ENCODE measurements at places on chromosomes 12 and 14. TPM values are rescaled to one million over a fixed set of nuclear protein-coding genes. Genes with fewer than 3 reads are reported as not detected.

Gene CPM
- total RNA-seq = 62.3 TPM

Gene KLRC2
- not detected for total RNA-seq

Gene SLC25A47
- not detected for total RNA-seq

Gene CLEC7A
- 24.3 TPM for total RNA-seq

Gene SYT10
- total RNA-seq = not detected

Gene GAS2L3
- total RNA-seq = 12.8 TPM

DNA sequence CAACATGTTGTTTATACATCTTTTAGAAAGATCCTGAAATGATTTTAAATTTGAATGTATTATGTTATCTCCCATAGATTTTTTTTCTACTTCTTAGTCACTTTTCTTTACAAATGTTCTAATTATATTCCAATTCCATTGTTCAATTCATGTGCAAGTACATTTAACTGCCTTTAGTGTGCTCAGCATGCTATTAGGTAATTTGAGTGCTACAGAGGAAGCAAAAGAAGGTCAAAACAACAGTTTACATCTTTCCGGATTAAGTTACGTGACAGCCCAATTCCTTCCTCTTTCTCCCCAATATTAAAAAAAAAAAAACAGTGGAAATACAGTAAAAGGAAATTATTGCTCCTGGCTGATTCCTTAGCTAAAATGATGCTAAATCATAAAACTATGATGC, 98.3 kb downstream of the RTN1 start:
- DNase-seq = no peak
- H3K4me3 ChIP-seq = no peak overlapping the region
- H3K36me3 ChIP-seq = no peaks in the 10 kb centered on the region
- H3K27me3 ChIP-seq = no peaks in the 10 kb centered on the region
- no peaks in the 10 kb centered on the region for H3K4me1 ChIP-seq
- no peak overlapping the region for H3K27ac ChIP-seq

GRCh38 chr12:94309373-94309772, 150.3 kb downstream of the CEP83 start:
- H3K36me3 ChIP-seq = no peaks in the 10 kb centered on the region
- peaks cover 27% of the 10 kb centered on the region for H3K4me1 ChIP-seq
- H3K27me3 ChIP-seq = no peaks in the 10 kb centered on the region
- DNase-seq = no peak
- no peak overlapping the region for H3K4me3 ChIP-seq
- no peak overlapping the region for H3K27ac ChIP-seq

- DNase-seq = no peak
- H3K27me3 ChIP-seq = no peaks in the 10 kb centered on the region
- no peaks in the 10 kb centered on the region for H3K36me3 ChIP-seq
- no peaks in the 10 kb centered on the region for H3K4me1 ChIP-seq
- H3K4me3 ChIP-seq = no peak overlapping the region
- no peak overlapping the region for H3K27ac ChIP-seq
Observed at GRCh38 chr14:84592770-84593169, 937.2 kb upstream of the FLRT2 start.

DNA sequence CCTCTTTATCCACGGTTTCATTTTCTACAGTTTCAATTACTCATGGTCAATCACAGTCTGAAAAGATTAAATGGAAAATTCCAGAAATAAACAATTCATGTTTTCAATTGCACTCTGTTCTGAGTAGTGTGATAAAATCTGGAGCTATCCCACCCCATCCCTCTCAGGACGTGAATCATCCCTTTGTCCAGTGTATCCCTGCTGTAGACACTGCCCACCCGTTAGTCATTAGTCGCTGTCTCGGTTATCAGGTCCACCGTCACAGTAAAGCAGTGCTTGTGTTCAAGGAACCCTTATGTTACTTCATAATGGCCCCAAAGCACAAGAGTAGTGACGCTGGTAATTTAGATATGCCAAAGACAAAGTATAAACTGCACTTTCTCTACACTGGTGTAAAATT, 141.0 kb upstream of the LMNTD1 start:
- no peaks in the 10 kb centered on the region for H3K36me3 ChIP-seq
- H3K4me1 ChIP-seq = peaks cover 8% of the 10 kb centered on the region
- no peak overlapping the region for H3K27ac ChIP-seq
- H3K27me3 ChIP-seq = no peaks in the 10 kb centered on the region
- peak; percentile 11 for DNase-seq

DNA sequence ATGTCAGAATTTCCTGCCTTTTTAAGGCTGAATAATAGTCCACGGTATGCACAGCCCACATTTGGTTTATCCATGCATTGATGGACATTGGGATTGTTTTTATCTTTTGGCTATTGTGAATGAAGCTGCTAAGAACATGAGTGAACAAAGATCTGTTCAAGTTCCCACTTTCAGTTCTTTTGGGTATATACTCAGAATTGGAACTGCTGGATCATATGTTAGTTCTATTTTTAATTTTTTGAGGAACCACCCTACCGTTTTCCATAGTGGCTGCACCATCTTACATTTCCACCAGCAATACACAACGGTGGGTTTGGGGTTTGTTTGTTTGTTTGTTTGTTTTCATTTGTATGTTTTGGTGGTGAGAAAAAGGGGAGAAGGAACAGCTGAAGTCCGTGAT, 6.4 kb downstream of the GPR68 start:
- no peak overlapping the region for H3K27ac ChIP-seq
- DNase-seq = no peak
- H3K4me3 ChIP-seq = no peak overlapping the region
- H3K4me1 ChIP-seq = no peaks in the 10 kb centered on the region
- no peaks in the 10 kb centered on the region for H3K36me3 ChIP-seq

DNA sequence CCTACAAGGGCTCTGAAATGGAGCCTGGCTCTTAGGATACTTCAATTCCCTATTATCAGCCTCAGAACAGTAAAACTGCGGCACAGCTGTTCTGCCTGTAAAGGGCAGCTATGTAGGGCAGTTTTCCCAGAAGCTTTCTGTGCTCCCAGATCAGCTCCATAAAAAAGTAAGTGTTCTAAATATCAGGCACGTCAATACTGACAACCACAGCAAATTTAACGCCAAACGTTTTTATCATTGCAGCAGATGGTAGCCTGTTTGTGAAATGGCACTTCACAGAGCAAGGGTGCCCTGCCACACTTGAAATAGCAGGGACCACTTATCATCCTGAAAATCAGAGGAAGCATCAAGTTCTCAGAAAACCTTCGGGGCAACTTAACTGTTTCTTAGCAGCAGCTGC, 54.8 kb upstream of the PTHLH start:
- DNase-seq = no peak
- H3K4me3 ChIP-seq = no peak overlapping the region
- H3K4me1 ChIP-seq = no peaks in the 10 kb centered on the region
- H3K27me3 ChIP-seq = no peaks in the 10 kb centered on the region

- H3K4me3 ChIP-seq = no peak overlapping the region
- no peaks in the 10 kb centered on the region for H3K27me3 ChIP-seq
- H3K27ac ChIP-seq = no peak overlapping the region
Observed at GRCh38 chr12:88805692-88806091, 225.4 kb upstream of the KITLG start.

DNA sequence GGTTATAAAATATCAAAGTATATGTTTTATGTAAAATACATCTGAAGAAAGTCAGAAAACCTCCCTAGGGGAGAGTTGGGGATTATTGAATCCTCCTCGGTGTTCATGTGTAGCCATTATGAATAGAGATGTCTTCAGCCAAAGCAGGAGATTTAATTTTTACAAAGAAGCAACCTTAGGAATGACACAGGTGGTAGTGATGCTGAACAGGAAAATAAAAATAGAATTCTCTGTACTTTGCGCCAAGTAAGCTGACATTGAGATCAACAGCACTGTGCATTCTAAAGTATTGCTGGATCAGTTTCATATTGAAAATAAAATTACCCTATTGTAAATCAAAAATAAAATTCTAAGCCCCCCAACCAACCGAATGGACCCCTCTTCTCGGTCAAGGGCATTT, 132.8 kb upstream of the TRHDE start:
- no peak overlapping the region for H3K27ac ChIP-seq
- no peak for DNase-seq
- no peaks in the 10 kb centered on the region for H3K36me3 ChIP-seq
- no peaks in the 10 kb centered on the region for H3K27me3 ChIP-seq

DNA sequence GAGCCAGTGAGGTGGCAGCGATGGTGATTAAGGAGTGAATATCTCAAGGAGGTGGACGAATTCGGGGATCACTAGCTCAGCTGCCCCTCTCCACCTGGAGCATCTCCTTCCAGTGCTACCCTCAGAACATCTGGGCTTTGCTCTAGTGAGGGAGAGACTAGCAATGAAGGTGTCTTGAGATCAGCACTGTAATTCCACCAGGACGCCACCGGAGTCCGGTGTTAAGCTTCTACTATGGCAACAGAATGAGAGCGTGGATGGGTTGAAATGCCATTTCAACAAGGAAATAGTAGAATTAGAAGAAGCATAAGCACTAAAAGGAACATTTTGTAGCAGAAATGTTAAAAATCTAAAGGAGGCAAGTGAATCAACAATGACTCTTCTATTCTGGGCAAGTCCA, 61.1 kb downstream of the NTF3 start:
- no peaks in the 10 kb centered on the region for H3K36me3 ChIP-seq
- H3K27me3 ChIP-seq = no peaks in the 10 kb centered on the region
- peak overlapping the region; percentile 27 for H3K27ac ChIP-seq
- peaks cover 19% of the 10 kb centered on the region for H3K4me1 ChIP-seq

DNA sequence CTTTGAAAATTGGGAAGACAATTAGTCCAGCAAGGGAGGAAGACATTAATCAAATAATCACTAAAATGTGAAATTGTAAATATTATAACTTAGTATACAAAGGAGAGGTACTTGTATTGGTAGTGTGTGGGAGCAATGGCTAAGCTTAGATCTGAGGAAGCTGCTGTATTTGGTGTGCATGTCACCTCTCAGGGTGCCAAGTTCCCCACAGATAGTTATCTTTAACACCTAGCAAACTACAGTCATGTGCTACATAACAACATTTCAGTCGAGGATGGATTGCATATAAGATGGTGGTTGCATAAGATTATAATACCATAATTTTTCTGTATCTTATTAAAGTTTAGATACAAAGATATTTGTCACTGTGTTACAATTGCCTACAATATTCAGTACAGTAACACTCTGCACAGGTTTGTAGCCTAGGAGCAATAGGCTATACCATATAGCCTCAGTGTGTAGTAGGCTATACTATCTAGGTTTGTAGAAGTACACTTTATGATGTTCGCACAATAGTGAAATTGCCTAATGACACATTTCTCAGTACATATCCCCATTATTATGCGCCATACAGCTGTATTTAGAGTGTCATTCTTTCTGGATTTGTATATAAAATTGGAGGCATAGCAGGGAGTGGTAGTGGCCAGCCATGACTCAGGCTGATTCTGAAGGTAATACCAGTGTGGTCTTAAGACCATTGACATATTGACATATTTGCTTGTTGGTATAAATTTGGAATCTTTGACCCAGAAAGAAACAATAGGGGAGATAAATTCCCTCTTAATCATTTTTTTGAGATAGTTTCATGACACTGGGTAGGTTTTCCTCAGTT, 55.8 kb downstream of the RAD51B start:
- H3K4me3 ChIP-seq = no peak overlapping the region
- H3K27me3 ChIP-seq = no peaks in the 10 kb centered on the region
- no peaks in the 10 kb centered on the region for H3K36me3 ChIP-seq
- no peak overlapping the region for H3K27ac ChIP-seq

DNA sequence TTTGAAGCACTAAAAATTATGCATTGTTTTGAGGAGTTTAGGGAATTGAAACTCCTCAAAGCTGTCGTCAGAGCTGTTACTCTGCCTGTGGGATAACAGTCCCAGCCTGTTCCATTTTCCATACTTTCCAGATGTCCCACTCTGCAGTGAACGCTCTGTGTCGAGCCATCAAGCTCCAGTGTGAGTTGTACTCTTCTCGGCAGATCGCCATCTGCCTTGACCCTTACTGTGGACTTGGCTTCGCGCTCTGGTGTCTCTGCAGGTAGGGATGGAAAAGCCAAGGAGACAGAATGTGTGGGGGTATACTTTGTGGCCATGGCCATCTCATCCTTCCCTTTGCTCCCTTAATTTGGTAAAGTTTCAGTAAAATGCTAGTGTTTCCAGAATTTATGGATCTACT, 35.5 kb upstream of the ATF1 start:
- H3K27ac ChIP-seq = no peak overlapping the region
- H3K27me3 ChIP-seq = no peaks in the 10 kb centered on the region
- peaks cover 21% of the 10 kb centered on the region for H3K4me1 ChIP-seq

GRCh38 chr12:94997726-94998125, 5.8 kb downstream of the NDUFA12 start:
- H3K27ac ChIP-seq = no peak overlapping the region
- H3K4me1 ChIP-seq = peaks cover 2% of the 10 kb centered on the region
- no peaks in the 10 kb centered on the region for H3K27me3 ChIP-seq
- no peak for DNase-seq
- peaks cover 6% of the 10 kb centered on the region for H3K36me3 ChIP-seq
- H3K4me3 ChIP-seq = no peak overlapping the region

- no peak overlapping the region for H3K27ac ChIP-seq
- no peak for DNase-seq
- H3K4me1 ChIP-seq = no peaks in the 10 kb centered on the region
- H3K36me3 ChIP-seq = no peaks in the 10 kb centered on the region
- H3K4me3 ChIP-seq = no peak overlapping the region
Observed at GRCh38 chr12:107549651-107550480, 135.7 kb upstream of the PWP1 start.

GRCh38 chr14:56899829-56900228, 89.5 kb upstream of the OTX2 start:
- H3K4me1 ChIP-seq = no peaks in the 10 kb centered on the region
- H3K36me3 ChIP-seq = no peaks in the 10 kb centered on the region
- H3K4me3 ChIP-seq = no peak overlapping the region
- H3K27me3 ChIP-seq = no peaks in the 10 kb centered on the region
- H3K27ac ChIP-seq = no peak overlapping the region
- no peak for DNase-seq

GRCh38 chr12:76158518-76159321, 74.2 kb upstream of the NAP1L1 start:
- no peak overlapping the region for H3K27ac ChIP-seq
- no peaks in the 10 kb centered on the region for H3K4me1 ChIP-seq
- no peaks in the 10 kb centered on the region for H3K27me3 ChIP-seq
- no peaks in the 10 kb centered on the region for H3K36me3 ChIP-seq
- DNase-seq = no peak
- peak overlapping the region; percentile 45 for H3K4me3 ChIP-seq

- DNase-seq = no peak
- H3K36me3 ChIP-seq = peaks cover 24% of the 10 kb centered on the region
- no peak within 1 kb of the TSS for H3K27ac ChIP-seq
Observed at GRCh38 chr12:48999371-49000131, at the start of gene DDN. Gene DDN (minus strand): TSS chr12:48999375. CDS start chr12:48999287, 88 bp downstream.

DNA sequence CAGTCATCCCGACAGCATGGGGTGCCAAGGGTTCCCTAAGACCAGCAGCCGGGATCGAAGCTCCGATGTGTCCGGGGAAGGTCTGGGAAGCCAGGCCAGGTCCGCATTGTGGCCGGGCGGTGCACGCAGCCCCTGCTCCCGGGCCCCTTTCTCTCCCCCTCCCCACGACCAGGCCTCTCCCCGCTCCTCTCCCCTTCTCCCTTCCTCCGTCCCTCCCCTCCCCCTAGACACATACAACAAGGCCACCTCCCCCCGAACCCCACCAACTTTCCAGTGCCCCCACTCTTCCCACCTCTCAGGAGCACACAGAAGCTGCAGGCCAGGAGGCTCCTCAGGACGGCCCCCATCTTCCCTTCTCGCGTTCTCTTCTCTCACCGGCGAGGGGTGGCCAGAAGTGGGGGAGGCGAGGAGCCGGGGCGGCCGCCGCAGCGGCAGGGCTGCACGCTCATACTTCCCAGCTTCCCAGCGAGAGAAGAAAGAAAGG, 413 bp downstream of the LRP6 start:
- peaks cover 7% of the 10 kb centered on the region for H3K4me1 ChIP-seq
- no peaks in the 10 kb centered on the region for H3K36me3 ChIP-seq
- H3K27ac ChIP-seq = peak overlapping the region; percentile 100
- H3K4me3 ChIP-seq = peak overlapping the region; percentile 91

- no peak overlapping the region for H3K4me3 ChIP-seq
- DNase-seq = no peak
- H3K4me1 ChIP-seq = no peaks in the 10 kb centered on the region
- H3K27ac ChIP-seq = no peak overlapping the region
- no peaks in the 10 kb centered on the region for H3K27me3 ChIP-seq
Observed at GRCh38 chr12:94603434-94604365, 46.7 kb downstream of the TMCC3 start.
